H1 (cell line): ENCODE measurements at places on chromosomes 5 and 9. TPM values are rescaled to one million over a fixed set of nuclear protein-coding genes. Genes with fewer than 3 reads are reported as not detected.

DNA sequence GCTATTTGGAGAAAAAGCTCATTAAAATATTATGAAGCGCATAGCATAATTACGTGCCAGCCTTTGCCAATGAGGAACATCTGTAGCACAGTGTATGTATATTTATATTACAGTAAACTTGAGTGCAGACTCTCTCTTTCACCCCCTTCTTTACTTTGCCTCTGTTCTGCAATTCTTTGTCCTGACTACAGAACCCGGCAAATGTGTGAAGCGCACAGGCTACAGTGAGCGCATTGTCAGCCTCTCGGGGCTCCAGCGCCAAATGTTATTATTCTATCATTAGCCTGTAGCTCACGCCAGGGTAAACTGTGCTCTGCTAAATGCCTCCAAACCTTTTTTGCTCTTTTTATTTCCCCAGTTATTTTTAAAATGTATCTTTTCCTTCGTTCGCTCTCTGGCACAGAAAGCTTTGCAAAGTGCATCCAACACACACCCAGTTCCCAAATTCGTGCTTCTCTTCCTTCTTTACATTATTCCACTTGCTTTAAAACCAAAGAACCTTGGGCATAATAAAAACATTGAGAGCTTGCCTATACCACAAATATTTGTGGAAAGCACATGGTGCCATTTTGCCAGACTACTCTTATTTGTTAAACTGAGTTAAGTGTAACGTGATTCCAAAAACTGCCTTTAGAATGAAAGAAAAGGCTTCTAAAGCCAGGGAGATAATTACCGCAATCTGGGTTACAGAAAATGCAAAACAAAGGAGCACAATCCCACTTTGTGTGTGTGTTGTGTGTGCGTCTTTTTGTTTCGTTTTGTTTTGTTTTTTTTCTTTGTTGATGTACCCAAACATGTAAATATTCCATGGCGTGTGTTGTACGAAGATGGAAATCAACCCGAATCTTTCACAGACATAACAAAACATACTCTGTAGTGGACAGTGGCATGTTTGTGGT is 164.1 kb upstream of the MPDZ start:
- no peaks in the 10 kb centered on the region for H3K36me3 ChIP-seq
- no peak overlapping the region for H3K4me3 ChIP-seq

GRCh38 chr5:5929291-5930020 is 448.9 kb downstream of the MED10 start:
- H3K36me3 ChIP-seq: no peaks in the 10 kb centered on the region
- H3K4me1 ChIP-seq: no peaks in the 10 kb centered on the region
- H3K4me3 ChIP-seq: no peak overlapping the region
- no peaks in the 10 kb centered on the region for H3K27me3 ChIP-seq

FGF1 gene
- 0.17 and 0.30 TPM in 2 replicates for polyA plus RNA-seq

ACER2 gene
- 6.4 and 7.4 TPM in 2 replicates for polyA plus RNA-seq

FBXW5 gene
- 71.0 and 93.6 TPM in 2 replicates for polyA plus RNA-seq

ZCCHC7 gene
- polyA plus RNA-seq: 9.4 and 12.2 TPM in 2 replicates

SLC6A3 gene
- 0.86 and 0.91 TPM in 2 replicates for polyA plus RNA-seq

DNA sequence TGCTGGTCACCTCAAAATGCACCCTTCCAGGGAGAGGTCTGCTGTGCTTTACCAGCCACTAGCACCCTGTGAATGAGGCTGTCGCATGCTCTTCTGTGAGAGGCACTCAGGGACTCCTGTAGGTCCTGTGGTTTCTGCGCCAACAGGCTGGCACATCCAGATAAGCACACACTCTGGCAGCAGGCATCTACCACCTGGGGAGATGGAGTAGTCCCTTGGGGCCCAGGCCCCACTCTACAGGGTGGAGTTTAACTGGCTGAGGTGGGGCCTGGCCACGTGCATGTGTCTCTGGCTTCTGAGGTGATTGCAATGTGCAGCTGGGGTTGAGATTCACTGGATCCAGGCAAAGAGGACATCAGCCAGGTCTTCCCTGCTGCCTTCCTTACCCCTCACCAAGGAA is 32.3 kb downstream of the TMEM174 start:
- H3K4me1 ChIP-seq: peaks cover 4% of the 10 kb centered on the region; the same call in 1 of the 2 replicates
- H3K36me3 ChIP-seq: no peaks in the 10 kb centered on the region
- no peak for DNase-seq
- H3K4me3 ChIP-seq: no peak overlapping the region
- peaks cover 6% of the 10 kb centered on the region; the same call in 1 of the 2 replicates for H3K27me3 ChIP-seq
